Hypothalamus (tissue), 51 donors: ENCODE measurements at places on chromosomes 5 and 9.

DNA sequence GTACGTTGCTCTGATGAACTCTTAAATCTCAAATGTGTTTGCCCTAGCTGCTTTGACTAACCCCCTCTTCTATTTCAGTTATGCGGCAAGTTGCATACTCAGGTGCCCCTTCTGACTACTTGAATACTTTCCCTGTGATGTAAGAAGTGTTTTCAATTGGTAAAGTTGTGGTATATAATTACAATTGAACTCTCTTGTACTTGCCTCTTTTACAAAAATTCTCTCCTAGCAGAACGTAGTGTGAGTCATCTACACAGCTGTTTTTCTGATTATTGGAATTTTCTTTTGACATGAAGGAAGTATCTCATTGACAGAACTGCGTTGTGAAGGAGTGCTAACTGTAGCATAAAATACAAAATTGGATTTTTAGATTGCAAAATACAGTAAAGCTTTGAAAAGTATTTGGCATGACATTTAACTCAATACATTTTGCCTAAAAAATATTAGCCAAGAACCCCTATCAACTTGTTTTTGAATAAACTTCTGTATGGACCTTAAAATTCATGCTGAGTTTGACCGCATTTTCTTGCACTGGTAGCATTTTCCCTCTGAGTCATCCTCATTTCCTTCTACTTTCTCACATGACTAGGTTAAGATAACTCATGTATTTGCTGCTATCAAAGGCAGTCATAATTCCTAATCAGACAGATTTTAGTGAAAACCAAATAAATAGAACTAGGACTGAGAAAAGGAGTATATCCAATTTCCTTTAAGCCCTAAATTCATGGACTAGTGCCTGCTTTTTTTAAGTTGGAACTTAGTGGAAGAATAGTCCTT is 6.3 kb downstream of the CRHBP start:
- no peak for DNase-seq

GRCh38 chr5:74382123-74382855 is 258.2 kb downstream of the ENC1 start:
- no peak for DNase-seq

DNA sequence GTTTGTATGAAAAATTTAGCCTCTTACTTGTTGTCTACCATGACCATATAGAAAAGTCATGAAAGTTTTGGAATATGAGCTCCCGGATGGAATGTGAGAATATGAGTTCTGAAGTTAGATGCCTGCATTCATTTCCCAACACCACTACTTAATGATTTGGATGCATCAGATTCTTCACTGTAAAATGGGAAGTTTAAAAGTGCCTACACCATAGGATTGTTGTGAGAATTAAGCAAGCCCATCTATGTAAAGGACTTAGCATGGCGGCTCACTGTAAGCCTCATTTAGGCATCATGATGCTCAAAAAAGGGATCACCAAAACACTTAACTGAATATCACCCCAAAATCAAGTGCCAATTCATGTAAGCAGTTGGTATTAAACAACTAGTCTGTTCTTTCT is 177.3 kb downstream of the RAB3C start:
- no peak for DNase-seq

- DNase-seq: no peak
These were observed 13.3 kb downstream of the ARAP3 start for GRCh38 chr5:141668601-141669265.

DNA sequence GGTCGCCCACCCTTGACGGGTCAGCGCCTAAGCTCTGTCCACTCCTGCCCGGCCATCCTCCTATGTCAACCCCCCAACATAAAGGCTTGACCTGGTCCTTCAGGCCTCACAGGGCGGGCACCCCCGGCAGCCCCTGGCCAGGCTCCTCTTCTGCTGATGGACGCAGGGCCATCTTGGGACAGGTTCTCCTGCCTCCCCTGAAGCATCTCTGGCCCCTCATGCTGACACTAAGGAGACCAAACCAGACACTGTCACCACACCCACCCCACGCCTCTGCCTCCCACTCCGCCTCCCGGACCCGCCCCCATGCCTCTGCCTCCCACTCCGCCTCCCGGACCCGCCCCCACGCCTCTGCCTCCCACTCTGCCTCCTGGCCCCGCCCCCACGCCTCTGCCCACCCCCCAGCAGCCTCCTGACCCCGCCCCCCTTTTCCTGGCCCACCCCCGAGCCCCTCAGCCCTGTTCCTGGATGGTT is 6.8 kb downstream of the OBP2A start:
- DNase-seq: no peak

GRCh38 chr9:116395699-116396037 is 242.1 kb downstream of the PAPPA start:
- DNase-seq: no peak

GRCh38 chr9:137445930-137446431 is 4.8 kb upstream of the ENTPD8 start:
- no peak for DNase-seq
